ENCODE measurements at places on chromosomes 11 and 22.

- DNase-seq: peak; percentile 9
Observed at GRCh38 chr11:95790933-95791708, 823 bp downstream of the CEP57 start.

- no peak for DNase-seq
Observed at GRCh38 chr11:86176165-86176884, 68.2 kb upstream of the EED start.

DNA sequence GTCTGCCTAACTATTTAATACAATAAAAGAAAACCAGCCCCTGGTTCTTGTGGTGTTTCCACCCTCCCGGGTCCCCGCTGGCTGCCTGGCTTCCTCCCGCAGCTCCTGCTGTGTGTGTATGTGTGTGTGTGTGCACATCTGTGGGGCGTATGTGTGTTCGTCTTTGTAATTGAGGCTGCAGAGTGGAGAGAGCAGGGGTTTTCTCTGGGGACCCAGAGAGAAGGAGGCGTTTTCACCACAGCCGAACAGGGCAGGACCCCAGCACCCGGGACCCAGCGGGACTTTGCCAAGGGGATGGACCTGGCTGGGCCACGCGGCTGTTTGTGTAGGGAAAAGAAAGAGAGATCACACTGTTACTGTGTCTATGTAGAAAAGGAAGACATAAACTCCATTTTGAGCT lies 42.7 kb downstream of the IGLL1 start:
- no peak for DNase-seq

GRCh38 chr11:331358-332060 lies 10.8 kb upstream of the IFITM3 start:
- DNase-seq: no peak

DNA sequence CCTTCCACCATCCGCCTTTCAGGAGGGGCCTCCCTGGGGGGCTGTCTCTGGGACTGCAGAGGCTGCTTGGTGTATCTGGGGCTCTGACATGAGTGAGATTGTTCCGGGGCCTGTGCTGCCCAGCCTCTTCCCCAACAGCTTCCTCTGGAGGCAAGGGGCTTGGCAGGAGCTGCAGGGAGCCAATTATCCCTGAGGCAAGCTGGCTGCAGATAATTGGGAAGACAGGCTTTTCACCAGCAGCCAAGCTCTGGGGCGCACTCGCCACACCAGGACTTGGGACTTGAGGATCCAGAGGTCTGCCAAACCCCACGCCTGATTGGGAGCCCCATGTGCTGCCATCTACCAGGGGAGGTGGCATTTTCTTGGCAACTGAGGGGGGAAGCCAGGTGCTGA lies 15.6 kb upstream of the RTN4R start:
- DNase-seq: no peak

- no peak for DNase-seq
Observed at GRCh38 chr11:92531065-92531739, 306.6 kb downstream of the FAT3 start.

DNA sequence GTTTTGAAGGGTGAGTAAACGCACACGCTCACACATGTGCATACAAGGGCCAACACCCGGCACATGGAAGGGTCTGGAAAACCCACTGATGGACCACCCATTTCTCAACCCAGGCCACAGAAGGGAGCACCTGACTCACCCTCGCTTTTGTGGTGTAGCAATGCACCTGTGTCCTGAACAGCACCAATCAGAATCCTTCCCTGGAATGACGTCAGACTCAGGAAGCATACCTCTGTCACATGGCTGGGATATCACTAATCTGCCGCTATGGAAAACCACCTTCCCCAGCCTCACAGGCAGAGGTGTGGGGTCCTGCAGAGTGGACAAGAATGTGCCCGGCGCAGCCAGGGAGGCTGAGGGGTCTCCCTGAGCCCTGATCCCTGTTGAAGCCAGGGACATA lies 9.0 kb upstream of the OSM start:
- DNase-seq: no peak

- no peak for DNase-seq
Observed at GRCh38 chr11:58509748-58510147, 1.8 kb upstream of the OR5B21 start.

GRCh38 chr11:18203723-18204122 lies 31.1 kb downstream of the MRGPRX4 start:
- no peak for DNase-seq

GRCh38 chr11:124796312-124796711 lies 3.9 kb downstream of the MSANTD2 start:
- DNase-seq: no peak

GRCh38 chr11:2693271-2694261 lies 6.2 kb downstream of the KCNQ1OT1 start:
- DNase-seq: no peak

- no peak for DNase-seq
Observed at GRCh38 chr11:103862094-103862801, 174.2 kb upstream of the DDI1 start.

- DNase-seq: no peak
Observed at GRCh38 chr22:32587449-32587848, 112.8 kb downstream of the FBXO7 start.

DNA sequence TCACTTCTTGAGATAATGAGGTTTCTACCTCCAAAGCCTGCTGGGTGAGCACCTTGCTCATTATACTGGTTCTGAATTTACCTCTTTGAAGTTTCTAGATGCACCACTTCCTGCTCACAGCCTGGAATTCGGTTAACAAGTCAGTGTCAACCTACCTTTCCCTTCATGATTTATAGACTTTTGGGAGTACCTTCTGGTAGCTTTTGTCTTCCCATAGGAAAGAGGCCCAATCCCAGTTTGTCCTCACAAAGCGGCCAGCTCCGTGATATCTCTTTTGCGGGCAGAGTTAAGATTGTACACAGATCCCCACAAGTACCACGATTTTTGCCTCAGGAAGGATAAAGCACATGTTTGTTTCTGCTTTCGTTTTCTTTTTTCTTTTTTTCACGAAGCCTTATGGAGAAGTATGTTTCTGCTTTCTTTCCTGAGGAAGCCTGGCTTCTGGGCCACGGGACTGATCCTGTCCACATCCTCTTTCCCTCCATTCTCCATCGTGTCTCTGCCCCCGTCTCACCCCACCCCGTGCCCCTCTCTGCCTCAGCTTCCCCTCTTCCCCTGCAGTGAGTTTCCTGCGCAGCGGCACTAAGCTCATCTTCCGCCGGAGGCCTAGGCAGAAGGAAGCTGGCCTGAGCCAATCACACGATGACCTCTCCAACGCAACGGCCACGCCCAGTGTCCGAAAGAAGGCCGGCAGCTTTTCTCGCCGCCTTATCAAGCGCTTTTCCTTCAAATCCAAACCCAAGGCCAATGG lies 5.7 kb upstream of the HINFP start:
- no peak for DNase-seq

GRCh38 chr11:122007601-122008071 lies 108.4 kb downstream of the BLID start:
- DNase-seq: no peak

- no peak for DNase-seq
Observed at GRCh38 chr11:89477175-89477574, 14.0 kb downstream of the NOX4 start.

GRCh38 chr11:104892723-104893511 lies 5.3 kb downstream of the CASP12 start:
- DNase-seq: no peak

- DNase-seq: no peak
Observed at GRCh38 chr11:79019975-79020374, 420.9 kb downstream of the TENM4 start.

GRCh38 chr22:45268167-45268957 lies 16.4 kb upstream of the UPK3A start:
- no peak for DNase-seq

- DNase-seq: no peak
Observed at GRCh38 chr11:134469627-134470026, 57.6 kb upstream of the B3GAT1 start.

GRCh38 chr11:119729951-119730613 lies 1.1 kb upstream of the NECTIN1 start:
- DNase-seq: no peak

- no peak for DNase-seq
Observed at GRCh38 chr22:30718938-30719337, 24.3 kb downstream of the OSBP2 start.

DNA sequence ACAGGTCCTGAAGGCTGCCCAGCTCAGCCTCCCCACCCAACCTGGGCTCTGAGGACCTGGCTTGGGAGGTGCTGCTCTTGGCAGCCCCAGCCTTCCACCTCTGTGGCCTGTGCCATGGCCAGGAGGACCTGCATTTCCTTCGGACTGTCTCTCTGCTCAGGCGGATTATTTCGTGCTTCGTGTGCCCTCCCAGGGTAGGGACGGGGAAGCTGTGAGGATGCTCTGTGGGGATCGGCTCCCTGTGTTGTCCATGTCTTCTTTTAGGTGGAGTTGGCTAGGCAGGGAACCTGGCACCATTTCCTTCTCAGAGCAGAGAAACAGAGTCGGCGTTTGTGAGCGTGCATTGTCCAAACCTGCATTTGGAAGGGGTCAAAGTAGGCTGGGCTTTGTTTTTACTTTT lies 34.1 kb downstream of the BCR start:
- DNase-seq: no peak

GRCh38 chr11:61861634-61862033 lies 29.7 kb downstream of the FADS3 start:
- DNase-seq: no peak

- DNase-seq: no peak
Observed at GRCh38 chr22:42586381-42586780, 28.3 kb downstream of the POLDIP3 start.

DNA sequence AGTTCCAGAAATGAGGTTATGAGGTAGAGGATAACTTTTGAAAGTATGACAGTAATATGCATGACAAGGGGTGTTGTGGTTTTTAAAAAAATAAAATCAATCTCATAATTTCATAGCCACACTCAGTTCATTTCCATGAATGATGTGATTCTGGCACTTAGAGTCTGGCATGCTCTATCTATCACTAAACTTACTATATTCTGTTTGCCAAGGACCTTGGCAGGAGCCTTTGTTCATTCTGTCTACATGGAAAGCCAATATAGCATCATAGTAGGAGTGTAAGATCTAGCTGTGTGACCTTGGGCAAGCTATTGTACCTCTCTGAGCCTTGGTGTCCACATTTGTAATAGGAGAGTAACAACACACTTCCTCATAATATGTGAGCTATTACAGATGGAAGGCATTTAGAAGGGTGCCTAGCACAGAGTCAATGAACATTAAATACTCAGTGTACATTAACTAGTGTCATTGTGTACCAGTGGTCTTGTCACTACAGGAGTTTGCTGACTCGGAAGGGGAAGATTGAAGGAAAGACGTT lies 507.6 kb downstream of the SOX6 start:
- DNase-seq: no peak

DNA sequence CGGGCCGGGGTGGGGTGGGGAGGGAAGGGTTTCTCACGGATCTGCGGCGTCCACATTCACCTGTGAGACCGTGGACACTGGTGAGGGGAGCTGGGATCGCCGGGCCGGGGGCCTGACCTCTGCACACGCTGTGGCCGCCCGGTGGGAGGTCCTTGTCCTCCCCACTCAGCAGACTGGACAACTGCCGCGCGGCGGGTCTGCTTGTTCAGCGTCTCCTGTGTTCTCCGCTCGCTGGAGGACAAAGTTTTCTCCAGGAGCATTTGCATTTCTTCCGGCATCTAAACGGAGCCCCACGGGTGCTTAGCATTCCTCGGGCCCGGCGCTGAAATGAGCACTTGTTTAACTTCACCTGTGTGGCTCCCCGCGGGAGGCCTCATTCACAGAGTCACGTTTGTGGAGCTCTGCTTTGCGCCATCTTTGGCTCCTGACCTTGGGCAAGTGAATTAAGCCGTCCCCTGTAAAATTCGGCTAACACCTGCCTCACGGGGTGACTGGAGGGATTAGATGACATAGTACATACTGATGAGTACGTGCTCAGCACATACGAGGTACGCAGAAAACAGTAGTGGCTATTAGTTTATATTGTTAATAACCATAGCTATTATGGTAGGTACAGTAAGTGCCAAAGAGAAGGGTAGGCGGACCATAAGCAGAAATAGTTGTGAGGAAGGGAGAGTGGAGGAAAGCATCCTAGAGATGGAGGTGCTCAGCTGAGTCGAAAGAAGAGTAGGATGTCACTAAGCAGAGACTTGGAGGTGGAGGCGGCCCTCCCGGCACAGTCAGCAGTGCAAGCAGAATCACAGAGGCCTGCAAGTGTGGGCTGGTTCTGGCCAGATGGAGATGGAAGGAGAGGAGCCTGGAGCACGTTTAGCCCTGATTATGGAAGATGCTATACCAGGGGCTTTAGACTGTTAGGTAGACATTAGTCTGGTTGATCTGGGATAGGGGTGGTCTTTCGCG lies 885 bp downstream of the TRMU start:
- no peak for DNase-seq

DNA sequence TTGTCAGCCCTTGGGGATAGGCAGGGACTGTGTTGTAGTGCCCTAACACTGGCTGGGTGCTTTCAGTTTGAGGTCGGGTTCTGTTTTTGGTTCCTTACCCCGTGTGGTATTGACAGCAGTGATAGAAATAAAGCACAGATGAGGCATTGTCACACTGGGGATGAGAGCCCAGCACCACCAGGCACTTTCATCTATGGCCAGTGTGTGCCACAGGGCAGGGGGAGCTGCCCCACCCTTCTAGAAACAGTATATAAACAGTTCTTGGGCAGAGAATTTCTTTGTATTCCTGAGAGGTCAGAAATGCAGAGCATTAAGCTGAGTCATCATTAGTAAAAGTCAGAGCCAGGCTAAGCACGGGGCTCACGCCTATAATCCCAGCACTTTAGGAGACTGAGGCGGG lies 23.1 kb upstream of the CDC42EP2 start:
- DNase-seq: no peak

DNA sequence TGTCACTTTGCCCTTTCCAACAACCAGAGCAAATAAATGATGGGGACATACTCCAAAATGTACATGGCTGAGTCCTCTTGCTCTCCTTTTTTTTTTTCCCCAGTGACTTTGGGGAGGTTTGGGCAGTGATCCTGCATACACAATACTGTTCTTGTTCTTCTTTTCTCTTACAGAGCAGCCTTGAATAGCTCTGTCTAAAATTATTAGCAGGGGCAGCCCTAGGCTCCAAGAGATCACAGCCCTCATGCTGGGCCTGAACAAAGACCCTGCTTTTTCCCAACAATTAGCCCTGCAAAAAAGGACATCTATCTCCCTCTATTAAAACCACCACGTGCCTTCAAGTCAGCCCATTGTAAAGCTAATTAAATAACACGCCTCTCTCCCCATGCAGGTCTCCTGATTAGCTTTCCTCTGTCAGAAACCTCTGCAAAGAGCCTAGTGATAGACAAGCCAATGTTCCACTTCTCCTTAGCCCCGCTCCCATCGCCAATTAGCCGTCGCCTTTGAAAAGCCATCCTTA lies 54.7 kb downstream of the ETS1 start:
- no peak for DNase-seq

GRCh38 chr11:72233773-72234513 lies 9.4 kb downstream of the INPPL1 start:
- no peak for DNase-seq

- DNase-seq: no peak
Observed at GRCh38 chr11:21893565-21893867, 299.4 kb upstream of the ANO5 start.

DNA sequence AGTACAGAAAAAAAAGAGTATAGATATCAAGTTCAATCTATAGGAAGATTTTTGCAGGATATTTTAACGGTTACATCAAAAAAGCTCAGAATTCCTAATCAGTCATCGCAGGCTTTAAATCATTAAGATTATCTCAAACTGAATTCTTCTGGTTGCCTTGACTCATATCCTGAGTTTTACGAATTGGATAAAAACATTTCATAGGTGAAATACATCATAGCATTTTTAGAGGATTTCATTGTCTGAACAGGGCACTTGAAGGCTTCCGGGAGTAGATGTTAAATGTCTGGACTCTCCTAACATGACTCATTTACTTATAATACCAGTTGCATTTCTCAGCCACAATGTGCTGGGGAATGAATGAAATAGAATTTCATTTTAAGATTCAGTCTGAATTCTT lies 2216.6 kb upstream of the RAG2 start:
- peak; percentile 14 for DNase-seq
